ENCODE measurements at places on chromosomes 13 and 19.

GRCh38 chr13:30880151-30880855 is 25.8 kb upstream of the MEDAG start:
- DNase-seq, result no peak

GRCh38 chr13:95540888-95541287 is 11.6 kb upstream of the CLDN10 start:
- no peak for DNase-seq

- peak; percentile 23 for DNase-seq
Observed at GRCh38 chr13:46728777-46729176, 68.2 kb downstream of the ESD start.

DNA sequence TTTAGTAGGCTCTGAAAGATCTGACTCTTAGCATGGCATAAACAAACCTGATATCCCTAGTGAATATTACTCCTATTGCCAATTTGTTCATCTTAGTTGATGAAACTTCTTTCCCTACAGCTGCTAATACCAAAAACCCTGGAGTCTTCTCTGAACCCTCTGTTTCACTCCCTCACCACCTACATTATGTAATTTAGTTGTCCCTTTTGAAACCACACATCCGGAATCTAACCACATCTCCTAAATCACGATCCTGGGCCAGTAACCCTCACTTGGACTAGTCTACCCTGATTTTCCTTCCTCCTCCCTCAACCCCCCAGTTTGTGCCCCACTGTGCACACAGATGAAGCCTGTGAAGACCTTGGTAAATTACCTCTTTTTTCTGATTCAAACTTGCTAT is 1.2 kb downstream of the ZNF256 start:
- no peak for DNase-seq

GRCh38 chr13:105979131-105980011 is 556.1 kb downstream of the EFNB2 start:
- DNase-seq, result no peak

DNA sequence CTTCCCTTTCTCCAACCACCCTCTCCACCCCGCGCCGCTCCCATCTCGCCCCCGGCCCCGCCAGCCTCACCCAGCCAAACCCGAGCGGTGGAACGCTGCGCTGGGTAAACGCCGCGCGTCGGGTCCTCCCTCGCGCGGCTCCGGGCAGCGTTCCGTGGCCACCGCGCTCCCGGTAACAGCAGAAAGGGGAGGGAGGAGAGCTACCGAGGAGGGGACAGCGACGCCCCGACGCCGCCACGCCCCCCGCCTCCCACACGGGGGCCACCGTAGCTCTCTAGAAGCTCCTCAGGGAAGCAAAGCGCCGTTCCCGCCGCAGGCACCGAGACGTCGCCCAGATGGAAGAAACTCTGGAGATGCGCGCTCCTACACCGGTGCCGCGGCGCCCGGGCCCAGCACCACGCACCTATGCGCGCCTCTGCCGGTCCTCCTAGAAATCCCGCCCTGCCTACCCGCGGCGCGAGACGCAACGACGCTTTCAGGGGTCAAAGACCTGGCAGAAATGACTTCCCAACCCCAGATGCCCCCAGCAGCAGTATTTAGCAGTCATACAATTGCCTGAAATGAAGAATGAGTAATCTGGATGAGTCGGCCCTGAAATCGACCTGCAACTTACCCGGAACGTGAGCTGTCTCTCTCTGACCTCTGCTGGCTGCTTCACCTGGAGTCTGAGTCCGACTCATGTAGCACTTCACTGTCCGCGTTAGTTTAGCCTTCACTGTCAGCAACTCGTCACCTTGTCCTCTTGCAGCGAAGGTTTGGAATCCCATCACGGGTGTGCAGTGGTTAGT is at the start of gene RUBCNL:
TSS of gene RUBCNL (minus strand) at position 189 of the 788 bp plus-strand sequence. CDS start 14,777 bp downstream, outside the sequence.
- peak; percentile 61 for DNase-seq

DNA sequence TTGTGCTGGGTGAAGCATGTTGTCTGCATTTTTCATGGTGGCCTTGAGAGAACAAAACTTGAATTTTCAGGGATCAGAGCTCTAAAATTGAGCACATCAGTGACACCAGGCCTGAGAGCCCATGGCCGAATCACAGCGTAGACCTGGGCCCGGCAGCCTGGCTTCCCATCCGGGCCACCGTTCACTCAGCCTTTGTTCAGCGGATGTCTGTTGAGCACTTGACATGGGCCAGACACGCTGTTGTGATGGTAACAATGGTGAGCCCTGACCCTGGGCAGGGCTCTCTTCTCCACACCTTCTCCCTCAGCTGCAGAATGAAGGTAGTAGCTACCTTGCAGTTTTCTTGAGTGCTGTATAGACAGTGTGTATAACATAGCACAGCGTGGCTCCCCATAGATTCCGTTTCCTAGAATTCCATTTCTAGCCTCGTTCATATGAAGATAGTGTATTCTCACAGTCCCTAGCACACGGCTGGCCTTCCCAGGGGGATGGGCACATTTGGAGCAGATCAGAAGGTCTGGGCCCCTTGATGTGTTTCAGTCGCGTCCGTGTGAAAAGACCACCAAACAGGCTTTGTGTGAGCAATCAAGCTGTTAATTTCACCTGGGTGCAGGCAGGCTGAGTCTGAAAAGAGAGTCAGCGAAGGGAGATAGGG is 75.3 kb downstream of the RAB20 start:
- no peak for DNase-seq

DNA sequence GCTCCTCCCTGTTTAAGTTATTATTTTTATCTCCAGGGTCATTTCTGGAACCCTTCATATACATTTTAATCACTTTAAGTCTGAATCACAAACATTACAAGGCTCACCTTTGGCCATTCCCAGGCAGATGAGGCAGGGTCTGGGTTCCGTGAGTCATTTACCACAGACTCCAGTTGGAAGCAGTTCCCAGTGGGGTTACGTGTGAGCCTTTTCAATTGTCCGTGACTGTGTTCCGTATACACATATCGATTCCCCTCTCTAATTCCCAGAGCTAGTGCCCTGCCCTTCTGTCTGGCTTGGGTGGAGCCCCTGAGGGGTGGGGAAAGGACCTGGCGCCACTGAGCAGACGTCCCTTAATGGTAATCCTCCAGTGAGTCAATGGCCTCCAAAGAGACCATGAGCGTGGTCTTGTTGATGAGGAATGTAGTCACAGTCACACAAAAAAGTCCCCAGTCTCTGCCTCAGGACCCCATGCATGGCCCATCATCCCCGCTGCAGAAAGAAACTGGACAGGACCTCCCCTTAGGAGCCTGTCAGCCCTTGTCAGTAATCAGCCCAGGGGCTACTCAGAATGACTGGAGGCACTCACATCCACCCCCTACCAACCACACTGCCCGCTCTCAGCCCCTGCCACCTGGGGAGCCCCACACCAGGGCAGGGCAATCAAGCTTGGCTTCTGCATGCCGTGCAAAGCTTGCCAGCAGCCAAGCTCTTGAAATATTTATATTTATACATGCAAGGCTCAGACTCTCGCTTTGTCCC is 144.4 kb downstream of the ZIC5 start:
- DNase-seq, result no peak

DNA sequence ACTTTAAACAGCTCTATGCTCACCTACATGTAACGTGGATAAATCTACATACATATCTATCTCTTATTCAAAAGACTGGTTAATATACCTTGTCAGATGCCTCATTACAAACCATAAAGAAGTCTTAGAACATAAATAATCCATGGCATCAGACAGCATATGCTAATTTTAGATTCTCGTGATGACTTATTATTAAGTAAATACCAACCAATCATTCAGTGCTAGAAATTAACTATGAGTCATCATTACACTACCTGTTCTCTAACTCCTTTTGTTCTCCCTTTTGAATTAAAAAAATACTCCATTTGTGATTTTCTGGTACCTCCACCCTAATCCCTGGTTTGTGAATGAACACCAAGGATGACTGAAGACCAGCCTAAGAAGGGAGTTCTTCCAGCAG is 754.3 kb upstream of the ARGLU1 start:
- no peak for DNase-seq

DNA sequence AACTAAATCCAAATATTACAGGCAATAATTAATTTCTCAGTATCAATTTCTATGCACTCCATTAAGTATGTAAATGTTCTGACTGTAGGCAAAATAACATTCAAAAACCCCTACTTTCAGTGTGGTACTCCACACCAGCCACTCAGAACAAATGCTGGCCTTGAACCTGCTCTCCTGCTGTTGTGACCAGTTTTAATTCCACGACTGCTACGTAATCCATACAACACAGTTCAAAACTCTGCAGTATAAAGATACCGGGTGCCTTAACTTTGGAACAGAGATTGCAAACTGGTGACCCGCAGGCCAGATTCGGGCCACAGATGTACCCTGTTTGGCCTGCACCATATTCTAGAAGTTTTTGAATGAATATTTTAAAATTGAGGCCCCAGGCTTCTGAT is 30.4 kb downstream of the COL4A1 start:
- DNase-seq, result no peak

GRCh38 chr13:85853901-85854663 is 54.9 kb upstream of the SLITRK6 start:
- DNase-seq, result no peak

DNA sequence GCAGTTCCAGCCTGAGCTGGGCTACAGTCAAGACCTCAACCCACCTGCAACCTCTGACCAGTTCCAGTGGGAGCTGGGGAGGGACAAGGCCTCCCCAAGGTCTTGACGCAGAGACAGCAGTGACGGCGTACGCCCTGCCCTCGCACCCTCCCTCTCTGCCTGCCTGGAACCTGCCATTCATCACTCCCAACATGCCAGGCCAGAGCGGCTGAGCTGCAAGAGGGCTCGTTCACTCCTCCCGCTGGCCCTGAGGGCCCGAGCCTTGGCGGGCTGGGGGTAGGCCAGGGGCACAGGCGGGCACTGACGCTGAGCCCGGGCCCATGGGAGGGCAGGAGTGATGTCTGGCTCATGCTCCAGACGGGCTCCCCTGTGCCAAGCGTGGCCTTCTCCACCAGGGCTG is 8.2 kb downstream of the NDUFA11 start:
- DNase-seq, result no peak

DNA sequence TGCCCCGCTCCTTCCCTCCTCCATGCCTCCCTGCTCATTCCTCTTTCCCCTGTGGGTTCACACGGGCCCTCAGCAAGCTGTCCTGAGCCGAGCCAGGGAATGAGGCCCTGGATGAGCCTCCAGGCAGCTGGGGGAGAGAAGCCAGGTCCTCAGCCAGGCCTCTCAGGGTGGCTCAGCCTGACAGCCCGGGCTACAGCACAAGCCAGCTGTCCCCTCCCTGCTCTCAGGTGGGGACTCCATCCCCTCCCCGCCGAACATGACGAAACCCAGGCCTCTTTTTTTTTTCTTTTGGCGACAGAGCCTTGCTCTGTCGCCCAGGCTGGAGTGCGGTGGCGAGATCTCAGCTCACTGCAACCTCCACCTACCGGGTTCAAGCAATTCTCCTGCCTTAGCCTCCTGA is 40.0 kb upstream of the MATK start:
- no peak for DNase-seq

GRCh38 chr13:104140552-104140951 is 1074.3 kb upstream of the SLC10A2 start:
- DNase-seq, result no peak

- DNase-seq, result peak; percentile 80
Observed at GRCh38 chr19:10408511-10409283, 5.4 kb upstream of the CDC37 start.

- peak; percentile 63 for DNase-seq
Observed at GRCh38 chr19:38395381-38396114, 7.1 kb downstream of the SPRED3 start.

GRCh38 chr13:111319521-111319920 is 921 bp upstream of the TEX29 start:
- no peak for DNase-seq

GRCh38 chr19:28504727-28505126 is 708.2 kb downstream of the UQCRFS1 start:
- DNase-seq, result no peak

GRCh38 chr19:1585243-1585580 is 7.5 kb downstream of the MBD3 start:
- no peak for DNase-seq

GRCh38 chr13:71661921-71662320 is 205.1 kb downstream of the DACH1 start:
- no peak for DNase-seq

GRCh38 chr13:77800219-77800618 is 102.7 kb downstream of the SLAIN1 start:
- DNase-seq, result no peak

GRCh38 chr19:44111910-44112463 is 1.2 kb upstream of the ZNF225 start:
- DNase-seq, result peak; percentile 12

- DNase-seq, result no peak
Observed at GRCh38 chr19:7748171-7748570, 837 bp upstream of the CD209 start.

DNA sequence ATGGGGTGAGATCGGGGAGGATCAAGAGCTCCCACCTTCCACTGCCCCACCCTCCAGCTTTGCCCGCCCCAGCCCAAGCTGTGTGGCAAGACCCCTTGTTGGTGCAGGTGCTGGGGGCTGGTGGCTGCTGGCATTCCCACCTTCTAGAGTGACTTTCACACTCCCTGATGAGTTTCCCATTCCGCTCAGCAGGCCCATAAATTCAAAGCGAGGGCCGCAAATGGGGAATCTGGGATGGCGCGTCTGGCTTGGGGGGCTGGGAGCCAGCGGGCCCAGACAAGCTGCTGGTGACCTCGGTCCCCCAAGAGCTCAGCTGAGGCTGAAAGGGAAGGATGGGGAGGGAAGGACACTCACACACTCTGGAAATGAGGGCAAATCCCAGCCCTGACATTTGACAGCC is 110.3 kb downstream of the GADD45B start:
- DNase-seq, result no peak

- no peak for DNase-seq
Observed at GRCh38 chr19:40822161-40822560, 23.2 kb downstream of the EGLN2 start.

DNA sequence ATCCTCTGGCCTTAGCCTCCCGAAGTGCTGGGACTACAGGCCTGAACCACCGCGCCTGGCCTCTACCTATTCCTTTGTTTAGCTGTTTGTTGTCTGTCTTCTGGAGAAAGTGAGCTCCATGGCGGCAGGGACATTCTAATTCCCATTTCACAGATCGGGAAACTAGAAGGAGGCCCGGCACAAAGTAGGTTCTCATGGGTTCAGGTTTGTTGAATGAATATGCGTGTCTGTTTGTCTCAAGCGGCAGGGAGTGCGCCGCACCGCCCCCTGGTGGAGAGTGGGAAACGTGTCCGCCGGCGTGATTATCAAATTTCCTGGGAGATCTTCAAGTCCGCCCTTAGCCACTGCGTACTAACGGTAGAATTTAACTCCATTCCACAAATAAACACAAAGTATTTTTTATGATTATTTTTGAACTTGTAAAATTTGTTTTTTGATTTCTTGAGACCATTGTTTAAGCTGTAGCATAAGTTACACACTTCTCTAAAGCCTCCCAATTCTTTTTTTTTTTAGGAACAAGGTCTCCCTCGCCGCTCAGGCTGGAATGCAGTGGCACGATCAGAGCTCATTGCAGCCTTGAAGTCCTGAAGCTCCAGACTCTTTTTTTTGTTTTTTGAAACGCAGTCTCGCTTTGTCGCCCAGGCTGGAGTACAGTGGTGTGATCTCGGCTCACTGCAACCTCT is 8.9 kb upstream of the CCDC9 start:
- peak; percentile 88 for DNase-seq

GRCh38 chr19:30450100-30450499 is 77.9 kb downstream of the ZNF536 start:
- no peak for DNase-seq

GRCh38 chr13:32829676-32830335 is 186.4 kb upstream of the KL start:
- no peak for DNase-seq

Measured in stimulated activated CD4-positive, alpha-beta T cell treated with anti-CD3 and anti-CD28 coated beads, Interleukin-15, amount 100 ng/mL, for 24 hours (primary cell).